Left ventricle myocardium inferior (tissue), 1 donor: ENCODE measurements at places on chromosomes 12 and 14. TPM values are rescaled to one million over a fixed set of nuclear protein-coding genes. Genes with fewer than 3 reads are reported as not detected.
A peak's percentile ranks its signal among the peaks of the same experiment; 100 is the strongest.

The PLXNC1 gene
- 2.5 TPM for total RNA-seq

The PKP2 gene
- 428 TPM for total RNA-seq

The SPIC gene
- not detected for total RNA-seq

The PPP4R4 gene
- not detected for total RNA-seq

The NR4A1 gene
- 55.5 TPM for total RNA-seq

The TAS2R9 gene
- not detected for total RNA-seq

DNA sequence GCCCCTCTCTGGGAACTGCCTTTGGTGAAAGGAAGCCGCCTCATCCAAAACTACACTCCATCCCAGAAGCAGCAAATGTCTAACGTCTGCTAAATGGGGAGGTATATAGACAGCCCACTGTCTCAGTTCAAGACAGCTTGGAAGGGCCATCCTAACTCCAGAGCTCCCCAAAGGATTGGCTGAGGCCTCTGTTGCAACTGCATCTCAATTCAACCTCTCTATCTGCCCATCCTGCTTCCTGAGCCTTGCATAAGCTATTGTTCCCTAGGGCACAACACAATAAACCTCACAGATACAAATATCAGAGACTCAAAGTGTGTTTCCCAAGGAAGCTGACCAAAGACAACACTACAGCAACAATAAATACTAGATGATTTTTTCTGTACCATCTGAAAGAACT, 495.2 kb upstream of the SOX5 start:
- no peak for DNase-seq

DNA sequence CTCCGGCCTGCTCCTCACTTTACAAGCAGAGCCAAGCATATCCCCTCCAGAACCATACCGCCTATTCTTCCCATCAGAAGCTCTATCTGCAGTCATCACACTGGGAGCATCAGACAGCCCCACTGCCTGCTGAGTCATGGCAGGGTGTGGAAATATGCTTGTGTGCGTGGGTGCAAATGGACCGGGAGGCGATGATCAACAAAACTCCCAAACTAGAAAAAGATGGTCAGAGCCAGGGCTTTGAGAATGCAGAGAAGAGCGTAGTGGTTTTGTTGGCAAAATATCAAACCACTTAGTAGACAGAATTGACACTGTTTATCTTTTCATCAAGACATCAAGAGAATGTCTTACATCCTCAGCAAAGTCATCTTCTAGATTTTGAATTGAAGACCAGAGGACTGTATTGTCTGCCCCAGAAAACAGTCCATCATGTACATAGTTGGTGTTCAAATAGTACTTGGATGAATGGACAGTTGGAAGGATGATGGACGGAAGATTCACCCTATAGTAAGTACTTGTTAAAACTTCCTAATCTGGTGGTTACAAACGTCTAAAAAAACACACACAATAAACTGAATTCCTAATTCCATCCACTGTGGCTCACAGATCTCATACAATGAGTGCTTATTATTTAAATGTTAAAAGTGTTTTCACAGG, 54.9 kb downstream of the VWF start:
- DNase-seq: no peak

GRCh38 chr12:57590479-57590863, 521 bp upstream of the PIP4K2C start:
- DNase-seq: no peak

DNA sequence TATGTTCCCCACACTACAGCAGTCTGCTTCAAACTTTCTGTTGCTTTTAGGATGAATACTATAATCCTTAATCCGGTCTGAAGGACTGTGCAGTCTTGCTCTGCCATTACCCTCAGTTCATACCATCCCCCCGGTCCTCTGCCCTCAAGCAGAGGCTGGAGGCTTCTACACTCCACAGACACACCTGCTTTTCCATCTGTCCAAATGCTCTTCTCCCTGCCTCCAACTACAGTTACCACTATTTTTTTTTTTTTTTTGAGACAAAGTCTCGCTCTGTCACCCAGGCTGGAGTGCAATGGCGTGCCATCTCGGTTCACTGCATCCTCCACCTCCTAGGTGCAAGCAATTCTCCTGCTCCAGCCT, 19.3 kb upstream of the KCNH3 start:
- DNase-seq: no peak

DNA sequence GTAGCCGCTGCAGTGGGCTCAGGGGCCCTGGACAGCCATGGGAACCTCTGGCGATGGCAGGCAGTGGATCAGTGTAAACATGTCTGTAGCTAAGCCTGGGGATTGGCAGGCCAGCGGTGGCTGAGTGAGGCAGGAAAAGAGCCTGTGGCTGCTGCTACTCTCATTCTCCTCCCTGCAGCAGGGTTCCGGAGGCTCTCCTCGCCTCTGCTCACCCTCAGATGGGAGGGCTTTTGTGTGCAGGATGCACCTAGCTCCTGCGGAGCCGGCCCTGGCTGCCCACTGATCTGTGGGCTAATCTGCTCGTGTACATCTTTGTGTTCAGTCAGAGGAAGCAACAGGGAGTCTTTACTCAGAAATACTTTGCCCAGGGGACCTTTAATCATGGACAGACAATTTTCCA, 59.5 kb downstream of the GALNT8 start:
- no peak for DNase-seq

GRCh38 chr14:22448035-22448904, 140.8 kb downstream of the DAD1 start:
- no peak for DNase-seq

DNA sequence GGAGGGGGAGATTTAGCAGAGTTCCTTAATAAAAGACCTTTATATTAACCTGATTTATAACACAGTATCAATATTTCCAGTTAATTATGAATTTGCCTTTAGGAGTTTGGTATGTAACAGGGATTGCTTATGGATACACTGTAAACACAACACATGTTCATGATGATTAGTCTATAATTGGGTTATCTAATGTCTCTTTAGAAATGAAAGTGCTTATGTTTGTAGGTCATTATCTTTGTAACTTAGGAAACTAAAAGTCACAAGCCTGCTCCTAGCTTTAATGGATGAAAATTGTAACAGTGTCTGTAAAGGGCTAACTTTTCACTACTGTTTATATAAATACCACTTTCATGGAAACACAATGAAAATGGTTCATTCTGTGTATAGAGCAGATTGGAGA, 9.4 kb downstream of the PDE3A start:
- no peak for DNase-seq

GRCh38 chr14:52473557-52473956, 78.7 kb downstream of the TXNDC16 start:
- DNase-seq: no peak

DNA sequence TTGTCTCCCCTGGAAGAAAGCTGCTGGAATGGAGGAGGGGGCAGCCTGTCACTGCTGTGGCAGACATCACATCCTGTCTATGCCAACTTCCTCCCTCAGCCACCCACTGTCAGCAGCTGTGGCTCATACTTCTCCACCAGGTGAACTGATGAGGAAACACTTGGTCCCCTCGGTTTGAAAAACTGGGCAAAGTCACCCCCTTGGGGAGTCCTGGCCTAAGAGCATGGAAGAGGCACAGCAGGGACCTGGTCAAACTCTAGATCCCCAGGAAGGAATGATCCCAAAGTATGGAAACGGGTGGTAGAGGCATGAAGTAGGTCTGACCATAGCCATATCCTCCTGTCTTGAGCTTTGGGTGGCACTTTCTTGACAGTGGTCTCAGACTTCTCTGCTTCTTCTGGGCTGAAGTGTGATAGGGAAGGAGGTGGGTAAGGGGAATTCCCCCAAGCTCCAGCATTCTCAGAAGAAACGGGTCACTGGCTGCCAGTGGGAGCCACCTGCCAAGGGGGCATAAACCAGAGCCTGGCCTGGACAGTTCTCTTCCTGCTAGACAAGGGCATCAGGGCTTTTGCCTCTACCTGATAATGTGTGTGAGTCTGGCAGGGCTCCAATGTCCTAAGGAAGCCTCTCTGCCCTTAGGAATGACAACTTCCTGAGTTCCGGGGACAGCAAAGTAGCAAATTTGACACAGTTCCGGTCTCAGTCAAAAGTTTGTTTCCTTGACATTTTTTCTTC, 36.0 kb downstream of the FMNL3 start:
- DNase-seq: no peak

DNA sequence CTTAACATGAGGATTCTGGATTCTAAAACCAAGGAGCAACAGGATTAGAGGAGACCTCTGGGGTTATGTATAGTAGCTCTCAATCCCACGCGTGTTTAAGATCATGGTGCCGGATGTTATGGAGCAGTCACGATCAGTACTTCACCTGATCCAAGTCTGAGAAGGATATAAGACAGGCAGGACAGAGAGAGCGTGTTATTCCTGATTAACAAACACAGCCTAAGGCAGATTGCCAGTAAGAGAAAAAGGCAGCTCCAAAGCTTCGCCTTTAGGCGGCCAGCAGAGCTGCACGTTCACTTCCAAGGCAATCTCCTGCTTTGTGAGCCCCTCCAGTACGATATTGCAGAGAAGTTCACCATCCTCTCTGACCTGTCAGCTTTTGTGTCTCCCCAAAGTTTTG, 5.5 kb downstream of the SETD3 start:
- DNase-seq: no peak

DNA sequence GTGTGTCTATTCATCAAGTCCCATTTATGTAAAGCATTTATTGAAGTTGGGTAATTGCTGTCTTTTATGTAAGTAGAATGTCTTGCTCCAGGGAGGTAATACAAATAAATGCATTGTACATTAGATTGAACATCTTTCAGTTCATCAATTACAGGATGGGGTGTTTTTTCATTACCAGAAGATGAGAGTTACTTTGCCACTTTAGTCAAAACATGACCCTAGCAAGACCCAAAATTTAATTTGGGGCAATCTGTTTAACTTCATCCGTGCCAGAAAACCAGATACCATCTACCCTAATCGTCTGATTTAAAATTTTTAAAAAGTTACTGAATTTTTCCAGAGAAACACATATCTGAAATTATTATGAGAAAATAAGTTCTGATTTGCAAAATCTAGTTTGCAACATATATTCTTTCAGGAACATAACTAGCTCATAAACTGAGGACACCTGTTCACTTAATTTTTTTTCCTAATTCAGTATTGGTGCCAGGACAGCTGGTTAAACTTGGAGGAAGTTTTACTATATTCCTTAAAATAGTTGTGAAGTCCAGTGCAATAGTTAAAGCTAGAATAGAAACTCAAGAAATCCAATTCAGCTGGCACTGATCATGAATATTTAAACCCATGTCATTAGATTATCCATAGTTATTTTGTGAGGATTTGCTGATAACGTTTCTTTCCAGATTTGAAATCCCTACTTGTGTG, 114.5 kb downstream of the SRGAP1 start:
- no peak for DNase-seq

- DNase-seq: no peak
Observed at GRCh38 chr12:6461401-6462233, 8.9 kb downstream of the VAMP1 start.

DNA sequence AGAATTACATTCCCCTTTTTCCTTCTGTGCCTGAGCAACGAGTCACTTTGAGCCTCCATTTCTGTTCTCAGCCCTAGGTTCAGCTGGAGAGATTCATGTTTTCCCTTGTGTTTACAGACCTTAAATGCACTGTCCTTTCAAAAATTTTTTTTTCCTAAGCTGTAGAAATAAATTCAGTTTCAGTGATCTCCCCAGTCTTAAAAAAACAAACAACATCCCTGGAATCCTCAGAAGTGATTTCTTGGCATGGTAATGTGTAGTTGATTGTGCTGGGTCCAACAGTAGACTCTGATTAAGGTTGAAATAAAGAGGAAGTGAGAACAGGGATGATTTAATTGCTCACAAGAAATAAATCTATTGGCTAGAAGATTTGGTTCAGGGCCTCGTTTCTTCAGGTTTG, 89.3 kb downstream of the NTN4 start:
- DNase-seq: no peak

DNA sequence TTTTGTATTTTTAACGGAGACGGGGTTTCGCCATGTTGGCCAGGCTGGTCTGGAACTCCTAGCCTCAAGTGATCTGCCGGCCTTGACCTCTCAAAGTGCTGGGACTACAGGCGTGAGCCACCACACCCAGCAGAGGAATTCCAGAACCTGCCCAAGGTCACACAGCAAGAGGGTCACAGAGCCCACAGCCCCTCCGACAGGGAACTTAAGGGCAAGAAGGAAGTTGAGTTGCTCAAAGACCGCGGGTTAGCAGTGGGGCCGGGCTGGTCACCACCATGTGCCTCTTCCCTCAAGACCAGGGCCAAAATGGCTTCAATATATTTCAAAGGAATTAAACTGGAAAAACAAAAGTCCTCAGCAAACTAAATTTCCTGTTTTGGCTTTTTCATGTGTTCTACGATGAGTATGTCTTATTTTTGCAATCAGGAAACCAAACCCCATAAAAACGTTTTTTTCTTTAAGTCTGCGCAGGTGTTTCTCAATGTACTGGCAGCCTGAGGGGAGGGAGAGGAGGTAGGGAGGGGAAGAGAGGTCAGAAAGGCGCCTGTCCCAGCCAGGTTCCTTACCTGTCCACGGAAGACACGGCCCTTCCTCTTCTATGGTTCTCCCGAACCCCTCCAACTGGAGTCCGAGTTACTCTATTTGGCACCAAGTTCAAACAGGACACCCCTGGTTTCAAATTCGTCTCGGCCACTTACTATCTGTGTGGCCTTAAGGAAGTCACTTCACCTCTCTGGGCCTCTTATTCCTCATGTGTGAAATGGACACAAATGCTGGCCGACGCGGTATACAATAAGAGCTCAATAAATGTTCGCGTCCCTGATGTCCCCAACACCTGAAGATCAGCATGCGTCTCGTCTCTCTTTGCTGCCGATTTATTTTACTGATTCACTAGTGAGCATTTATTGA, 778 bp downstream of the SLC8B1 start:
- DNase-seq: peak; percentile 36

DNA sequence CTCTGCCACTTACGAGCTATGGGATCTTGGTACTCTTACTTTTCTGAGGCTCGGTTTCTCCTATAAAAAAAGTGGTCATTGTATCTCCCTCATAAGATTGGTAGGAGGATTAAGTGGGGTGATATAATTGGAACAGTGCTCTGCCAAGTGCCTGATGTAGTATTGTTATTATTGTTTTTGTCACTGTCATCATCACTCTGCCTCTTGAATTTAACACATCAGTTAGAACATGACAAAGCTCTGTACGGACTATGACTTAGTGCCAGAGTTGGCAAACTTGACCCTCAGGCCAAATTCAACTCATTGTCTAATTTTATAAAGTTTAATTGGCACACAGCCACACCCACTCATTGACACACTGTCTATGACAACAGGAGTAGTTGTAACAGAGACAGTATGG, 229.0 kb upstream of the NOS1 start:
- no peak for DNase-seq

DNA sequence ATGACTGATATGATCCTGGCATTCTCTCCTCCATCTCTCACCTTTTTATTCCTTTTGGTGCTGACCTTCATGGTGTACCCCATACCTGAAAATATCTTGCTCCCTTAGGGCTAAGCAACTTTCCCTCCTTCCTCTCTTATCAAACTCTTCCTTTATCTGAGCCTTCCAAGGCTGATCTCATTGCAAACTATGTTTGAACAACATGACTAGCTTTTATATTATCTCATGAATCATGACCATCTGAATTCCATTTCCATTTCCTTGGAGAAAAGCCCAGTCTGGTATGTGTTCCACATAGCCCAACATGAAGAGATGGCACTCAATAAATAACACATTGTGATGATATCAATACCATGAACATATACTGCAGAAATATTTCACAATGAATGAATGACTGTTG, 111.6 kb downstream of the TSPAN8 start:
- no peak for DNase-seq

GRCh38 chr14:58639842-58640484, 2.2 kb downstream of the DACT1 start:
- no peak for DNase-seq
